ENCODE measurements at places on chromosomes 16 and 17.
A peak's percentile ranks its signal among the peaks of the same experiment; 100 is the strongest.

- DNase-seq, result peak; percentile 62
Measured at GRCh38 chr17:74280093-74280513, 6.1 kb downstream of the DNAI2 start.

DNA sequence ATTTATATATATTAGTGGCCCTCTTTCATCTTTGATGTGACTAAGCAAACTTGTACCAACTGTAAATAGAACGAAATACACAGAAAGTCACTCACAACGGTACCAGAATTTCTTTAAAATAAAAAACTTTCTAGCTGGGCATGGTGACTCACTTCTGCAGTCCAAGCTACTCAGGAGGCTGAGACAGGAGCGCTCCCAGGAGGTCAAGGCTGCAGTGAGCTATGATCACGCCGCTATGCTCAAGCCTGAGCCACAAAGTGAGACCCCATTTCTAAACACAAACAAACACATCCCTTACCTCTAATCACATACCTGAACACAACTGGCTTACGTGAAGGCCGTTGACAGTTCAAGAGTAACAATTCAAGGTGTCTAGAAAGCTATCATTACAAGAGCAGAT lies 29.7 kb downstream of the STAT5B start:
- DNase-seq, result no peak

- DNase-seq, result peak; percentile 38
Measured at GRCh38 chr16:53509906-53510703, 7.1 kb upstream of the AKTIP start.

DNA sequence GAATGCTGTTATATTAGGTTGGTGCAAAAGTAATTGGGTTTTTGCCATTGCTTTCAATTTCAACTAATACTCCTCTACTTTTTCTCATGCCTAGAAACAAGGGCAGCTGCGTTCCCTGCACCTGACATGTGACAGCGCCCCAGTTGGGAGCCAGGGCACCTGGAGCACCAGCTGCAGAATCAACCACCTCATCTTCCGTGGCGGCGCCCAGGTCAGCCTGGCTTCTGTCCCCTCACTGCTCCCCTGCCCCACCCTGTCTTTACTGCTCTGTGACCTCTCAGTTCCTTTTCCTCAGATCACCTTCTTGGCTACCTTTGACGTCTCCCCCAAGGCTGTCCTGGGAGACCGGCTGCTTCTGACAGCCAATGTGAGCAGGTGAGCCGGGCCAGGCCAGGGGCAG lies 16.4 kb upstream of the ITGAD start:
- no peak for DNase-seq

All from activated CD4-positive, alpha-beta T cell treated with anti-CD3 and anti-CD28 coated beads, Interleukin-2, amount 50 U/mL, for 48 hours (primary cell).